ENCODE measurements at places on chromosomes 7 and 10.
A peak's percentile ranks its signal among the peaks of the same experiment; 100 is the strongest.

- DNase-seq: no peak
These were observed 12.8 kb downstream of the HECTD2 start for GRCh38 chr10:91422915-91423314.

- no peak for DNase-seq
These were observed 38.9 kb upstream of the RHEB start for GRCh38 chr7:151558575-151558974.

DNA sequence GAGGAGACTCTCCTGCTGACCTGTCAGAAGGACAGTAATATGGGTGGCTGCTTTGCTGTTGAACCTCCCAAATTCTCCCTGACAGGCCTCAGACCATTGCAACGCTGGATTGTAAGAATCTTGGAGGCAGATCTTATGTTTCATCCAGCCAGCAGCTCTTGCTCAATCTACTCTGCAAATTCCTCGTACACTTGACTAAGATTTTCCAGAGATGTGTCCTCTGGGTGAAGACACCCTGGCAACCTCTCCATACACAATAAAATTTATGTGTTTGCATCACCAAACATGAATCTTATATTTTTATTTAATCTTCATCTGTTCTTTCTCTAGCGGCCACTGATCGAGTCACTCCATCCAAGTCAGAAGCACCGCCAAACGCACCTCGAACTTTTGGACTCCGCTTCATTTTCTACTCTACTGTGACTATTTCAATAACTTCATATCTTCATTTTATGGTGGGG lies 623.1 kb downstream of the ACTR3B start:
- no peak for DNase-seq

GRCh38 chr10:70743879-70744278 lies 41.3 kb downstream of the TBATA start:
- DNase-seq: no peak

DNA sequence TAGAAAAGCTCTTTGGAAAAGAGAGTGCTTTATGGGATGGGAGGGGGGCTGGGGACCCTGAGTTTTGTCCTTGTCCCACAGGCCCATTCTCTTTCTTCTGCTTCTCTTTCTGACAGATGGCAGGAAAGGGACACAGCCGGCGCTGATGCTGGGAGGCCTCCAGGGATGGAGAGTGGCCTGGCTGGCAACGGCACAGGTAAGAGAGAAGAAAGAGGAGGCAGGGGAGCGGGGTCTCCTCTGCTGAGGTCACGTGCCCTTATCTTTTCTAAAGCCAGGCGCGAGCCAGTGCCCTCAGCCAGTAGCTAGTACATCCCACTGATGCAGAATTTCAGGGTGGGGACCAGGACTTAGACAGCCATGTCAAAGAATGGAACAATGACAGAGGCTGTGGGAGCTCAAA lies 9.2 kb downstream of the ZNF775 start:
- DNase-seq: no peak

- DNase-seq: no peak
These were observed 52.5 kb upstream of the CAMK2B start for GRCh38 chr7:44377681-44378421.

DNA sequence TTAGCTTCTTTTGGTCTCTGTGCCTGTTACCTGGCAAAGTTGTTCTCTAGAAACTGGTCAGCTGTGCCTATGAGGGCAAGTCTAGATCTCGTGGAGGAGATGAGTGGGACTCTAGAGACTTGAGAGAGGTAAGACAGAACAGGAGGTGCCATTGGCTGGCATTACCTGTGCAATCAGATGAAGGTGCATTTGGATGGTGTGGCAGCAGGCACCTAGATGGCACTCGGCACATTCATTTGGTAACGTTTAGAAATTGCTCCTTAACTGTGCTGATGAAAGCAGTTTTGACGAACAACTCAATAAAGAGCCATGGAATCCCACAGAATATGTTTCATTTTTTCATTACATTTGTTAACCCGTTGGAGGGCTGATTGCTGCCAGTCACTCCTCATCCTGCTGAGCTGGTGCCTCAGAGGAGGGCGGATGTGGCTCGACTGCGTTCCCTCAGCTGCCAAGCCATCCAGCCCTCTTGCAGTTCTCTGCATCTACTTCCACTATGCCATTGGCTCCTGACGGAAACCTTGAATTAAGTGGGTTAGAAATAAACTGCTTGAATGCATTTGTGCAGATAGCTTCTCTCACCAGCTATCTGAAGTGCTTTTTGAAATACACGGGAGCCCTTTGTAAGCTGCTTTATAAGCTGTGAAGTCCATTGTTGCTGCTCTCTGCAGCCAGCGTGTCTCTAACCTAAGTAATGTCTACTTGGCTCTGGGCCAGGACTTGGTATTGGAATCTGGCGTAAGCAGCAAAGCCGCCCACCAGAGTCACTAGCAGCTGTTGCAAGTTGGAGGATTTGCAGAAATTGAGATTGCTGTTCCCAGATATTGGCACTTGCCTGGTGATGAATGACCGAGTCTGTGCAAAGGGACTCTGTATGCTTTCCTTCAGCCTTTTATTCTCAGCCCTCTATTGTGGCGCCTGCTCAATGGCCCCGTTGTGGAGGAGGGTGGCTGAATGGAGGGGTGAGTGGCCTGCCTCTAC lies 87.4 kb downstream of the LRRC4 start:
- no peak for DNase-seq

- DNase-seq: no peak
These were observed 80.9 kb downstream of the HIP1 start for GRCh38 chr7:75657866-75658265.

GRCh38 chr10:70145166-70145665 lies 1.3 kb downstream of the TYSND1 start:
- DNase-seq: no peak

GRCh38 chr10:21368022-21368582 lies 157.4 kb downstream of the SKIDA1 start:
- no peak for DNase-seq

- DNase-seq: no peak
These were observed 14.1 kb upstream of the SUN1 start for GRCh38 chr7:818031-818699.

- DNase-seq: no peak
These were observed 9.7 kb downstream of the SUN1 start for GRCh38 chr7:841943-842342.

DNA sequence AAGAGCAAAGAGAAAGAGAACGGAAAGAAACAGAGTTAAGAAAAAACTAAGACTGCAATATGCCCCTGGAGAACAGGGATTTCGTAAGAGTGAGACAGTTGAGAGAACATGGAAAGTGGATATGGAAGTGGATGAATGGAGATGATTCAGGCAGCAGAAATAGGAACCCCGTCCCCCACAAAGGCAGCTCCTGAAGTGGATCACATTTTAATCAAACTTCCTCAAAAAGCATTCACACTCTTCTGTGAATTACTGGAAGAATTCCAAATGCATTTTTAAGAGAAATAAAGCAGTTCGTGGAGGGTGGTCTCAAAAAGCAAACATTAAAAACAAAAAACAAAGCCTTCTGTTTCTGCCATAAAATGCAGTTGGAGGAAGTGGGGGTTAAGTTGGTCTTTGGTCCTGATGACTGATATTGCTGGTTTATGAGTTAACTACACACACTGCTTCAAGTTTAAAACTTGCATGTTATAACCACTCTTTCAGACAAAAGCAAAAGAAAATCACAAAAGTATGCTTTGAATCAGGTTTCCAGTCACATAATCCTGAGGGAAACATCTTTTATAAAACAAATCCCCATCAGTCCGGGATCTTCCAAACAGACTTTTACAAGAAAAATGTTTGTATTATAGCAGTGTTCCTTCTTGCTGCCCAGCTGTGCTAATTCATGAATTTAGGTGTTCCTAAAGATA lies 214.3 kb downstream of the FANK1 start:
- no peak for DNase-seq

DNA sequence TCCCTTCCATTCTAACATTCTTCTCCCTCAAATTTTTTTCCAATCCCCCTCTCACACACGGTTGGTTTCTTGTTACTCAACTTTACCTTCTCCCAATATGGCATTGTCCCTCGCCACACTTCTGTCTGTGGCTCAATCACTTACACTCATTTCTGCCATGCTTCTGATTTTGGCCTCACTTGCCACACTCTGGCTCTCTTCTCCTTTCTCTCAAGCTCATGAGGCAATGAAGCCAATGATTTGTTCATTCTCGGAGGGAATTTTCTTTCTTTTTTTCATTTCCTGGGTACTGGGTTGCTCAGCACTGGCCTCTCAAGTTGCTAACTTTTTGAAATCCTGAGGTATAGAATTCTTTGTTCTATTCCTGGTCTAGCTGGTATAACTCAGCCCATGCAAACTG lies 4.0 kb upstream of the MYOZ1 start:
- no peak for DNase-seq

DNA sequence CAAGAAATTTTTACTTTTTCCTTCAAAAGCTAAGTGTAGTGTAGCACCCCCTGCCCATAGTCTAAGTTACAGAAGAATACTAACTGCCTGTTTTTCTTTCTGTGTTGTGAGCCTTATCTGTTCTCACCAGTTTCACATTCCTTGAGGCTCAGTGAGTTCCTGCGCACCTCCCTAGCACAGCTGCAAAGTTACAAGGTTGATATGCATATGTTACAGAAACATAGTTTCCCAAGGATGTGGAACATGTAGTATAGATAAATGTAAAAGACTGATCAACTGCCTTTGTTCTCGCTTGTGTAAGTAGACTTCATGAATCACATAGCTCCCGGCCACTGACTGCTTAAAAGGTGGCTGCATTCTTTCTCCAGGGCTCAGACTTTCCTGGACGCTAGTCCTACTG lies 6.7 kb upstream of the ZNF33B start:
- DNase-seq: no peak

DNA sequence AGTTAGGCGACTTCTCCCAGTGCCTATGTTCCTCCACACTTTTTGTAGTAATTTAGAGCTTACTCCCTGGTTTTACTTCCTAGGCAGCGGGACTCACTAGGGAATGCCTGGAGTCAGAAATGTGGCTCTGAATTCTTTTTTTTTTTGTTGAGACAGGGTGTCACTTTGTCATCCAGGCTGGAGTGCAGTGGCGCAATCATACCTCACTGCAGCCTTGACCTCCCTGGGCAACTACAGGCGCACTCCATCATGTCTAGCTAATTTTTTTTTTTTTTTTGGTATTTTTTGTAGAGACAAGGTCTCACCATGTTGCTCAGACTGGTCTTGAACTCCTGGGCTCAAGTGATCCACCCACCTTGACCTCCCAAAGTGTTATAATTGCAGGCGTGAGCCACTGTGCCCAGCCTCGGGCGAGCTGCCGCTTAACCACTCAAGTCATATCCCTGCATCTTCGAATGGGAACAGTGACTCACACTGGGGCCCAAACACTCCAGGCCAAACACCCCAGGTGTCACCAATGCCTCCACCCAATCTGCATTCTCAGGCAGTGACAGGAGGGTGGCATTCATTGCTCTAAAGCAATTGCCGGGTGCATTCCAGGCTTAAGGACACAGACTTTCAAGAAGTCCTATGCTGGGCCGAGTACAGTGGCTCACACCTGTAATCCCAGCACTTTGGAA lies 19.6 kb downstream of the RGS10 start:
- no peak for DNase-seq

DNA sequence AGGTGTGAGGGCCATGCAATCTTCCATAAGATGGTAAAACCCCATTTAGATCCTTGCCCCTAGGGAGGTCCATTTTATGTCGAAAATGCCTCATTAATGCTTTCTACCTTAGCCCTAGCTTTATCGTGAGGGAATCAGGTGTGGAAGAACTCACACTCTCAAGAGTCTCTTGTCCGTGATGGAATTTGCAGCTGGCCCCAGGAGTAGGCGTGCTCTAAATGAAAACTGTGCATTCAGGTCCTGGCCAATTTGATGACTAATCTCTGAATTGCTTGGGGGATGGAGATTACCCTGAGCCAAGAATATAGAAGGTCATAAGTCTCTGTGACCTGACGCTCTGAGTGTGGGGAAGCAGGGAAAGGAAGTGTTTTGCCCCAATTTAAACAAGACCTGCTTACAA lies 6.6 kb downstream of the C10orf90 start:
- no peak for DNase-seq

- no peak for DNase-seq
These were observed 330.2 kb upstream of the FZD1 start for GRCh38 chr7:90933984-90934383.

GRCh38 chr7:51261950-51262795 lies 54.4 kb downstream of the COBL start:
- no peak for DNase-seq

- DNase-seq: no peak
These were observed 517.5 kb upstream of the GALNT17 start for GRCh38 chr7:70614237-70615045.

- peak; percentile 50 for DNase-seq
These were observed 133.5 kb upstream of the FEZF1 start for GRCh38 chr7:122438006-122438405.

DNA sequence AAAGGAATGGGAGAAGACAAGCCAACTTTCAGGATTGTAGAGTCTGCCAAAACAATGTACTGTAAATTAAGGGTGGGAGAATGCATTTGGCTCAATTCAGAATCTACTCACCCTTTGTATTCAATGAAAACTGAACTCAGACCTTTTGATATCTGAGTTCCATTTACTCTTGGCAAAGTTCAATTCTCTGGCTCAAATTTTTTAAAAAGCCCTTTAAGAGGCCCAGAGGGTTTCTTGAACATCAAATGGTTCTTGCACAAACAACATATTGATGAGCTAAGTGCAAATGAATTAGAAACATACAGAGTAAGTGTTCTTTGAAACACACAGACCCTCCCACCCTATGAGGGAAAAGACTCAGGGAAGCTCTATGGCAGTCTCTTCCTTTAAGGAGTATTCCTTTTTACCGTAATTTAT lies 5.2 kb upstream of the XPNPEP1 start:
- DNase-seq: no peak

- no peak for DNase-seq
These were observed 6.9 kb upstream of the BAG3 start for GRCh38 chr10:119644205-119644814.

DNA sequence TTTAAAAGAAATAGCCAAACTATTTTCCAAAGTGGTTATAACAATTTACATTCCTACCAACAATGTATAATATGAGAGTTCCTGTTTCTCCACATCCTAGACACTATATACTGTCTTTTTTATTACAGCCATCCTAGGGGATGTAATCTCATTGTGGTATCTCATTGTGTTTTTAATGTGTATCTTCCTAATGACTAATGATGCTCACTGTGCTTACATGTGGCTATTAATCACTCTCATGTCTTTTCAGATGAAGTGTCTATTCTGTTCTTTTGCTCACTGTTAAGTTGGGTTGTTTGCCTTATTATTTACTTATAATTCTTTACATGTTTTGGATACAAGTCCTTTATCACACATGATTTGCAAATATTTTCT lies 71.8 kb downstream of the ZNF438 start:
- DNase-seq: no peak

DNA sequence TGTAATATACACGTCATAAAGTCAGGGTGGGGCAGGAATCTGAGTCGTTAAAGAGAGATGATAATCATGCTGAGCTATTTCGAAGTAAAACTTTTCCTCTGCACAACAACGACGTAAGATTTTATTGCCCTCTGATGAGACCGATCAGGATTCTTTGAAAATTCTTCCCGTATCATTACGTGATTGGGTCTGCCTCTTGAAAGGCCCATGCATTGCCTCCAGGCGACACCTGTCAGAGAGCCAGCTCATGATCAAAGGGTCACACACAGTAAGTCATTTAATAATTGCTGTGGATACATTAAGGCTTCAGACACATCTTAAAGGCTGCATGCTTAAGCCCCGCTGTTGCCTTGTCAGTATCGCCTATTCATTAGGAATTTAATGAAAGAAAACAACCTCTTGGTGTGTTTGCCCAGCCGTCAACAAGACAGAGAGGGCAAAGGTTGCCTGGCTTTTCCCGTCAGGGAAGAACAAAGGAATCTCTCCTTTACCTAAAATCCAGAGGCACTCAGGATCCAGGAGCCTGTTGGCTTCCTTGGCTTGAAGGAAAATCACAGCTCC lies 189.0 kb upstream of the SH2B2 start:
- peak; percentile 86 for DNase-seq

Measured in neuronal stem cell (in vitro differentiated cells).